Muscle of leg (tissue), 16 donors: ENCODE measurements at places on chromosomes 3 and 15. TPM values are rescaled to one million over a fixed set of nuclear protein-coding genes. Genes with fewer than 3 reads are reported as not detected.

DNA sequence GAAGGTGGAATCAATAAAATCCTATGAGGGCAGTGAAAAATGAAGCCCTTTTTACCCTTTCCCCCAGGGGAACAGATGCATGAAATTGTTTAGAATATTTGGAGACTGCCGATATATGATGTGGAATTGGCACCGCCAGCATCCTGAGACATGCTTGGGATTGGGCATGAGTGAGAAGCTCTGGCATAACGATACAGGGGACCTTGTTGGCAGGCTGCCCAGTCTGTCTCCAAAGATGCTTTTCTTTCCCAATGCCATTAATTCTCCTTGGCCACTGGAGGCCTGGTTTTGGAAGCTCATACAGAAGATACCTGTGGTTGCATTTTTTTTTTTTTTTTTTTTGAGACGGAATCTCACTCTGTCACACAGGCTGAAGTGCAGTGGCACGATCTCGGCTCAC is 800.6 kb upstream of the LMCD1 start:
- no peak for DNase-seq

DNA sequence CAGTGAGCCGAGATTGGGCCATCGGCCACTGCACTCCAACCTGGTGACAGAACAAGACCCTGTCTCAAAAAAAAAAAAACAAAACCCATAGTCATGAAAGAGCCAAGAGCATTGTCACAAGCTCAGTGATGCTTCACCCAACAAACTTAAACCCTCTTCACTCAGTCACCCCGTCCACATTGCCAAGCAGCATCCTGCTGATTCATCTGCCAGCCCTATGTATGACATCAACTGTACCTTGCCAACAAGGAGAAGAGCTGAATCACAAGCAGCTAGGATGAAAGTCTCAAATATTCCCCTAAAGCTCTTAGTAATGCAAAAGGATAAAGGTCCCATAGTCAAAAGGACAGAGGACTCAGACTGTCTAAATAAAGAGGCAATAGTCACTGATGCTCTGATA is 90.0 kb downstream of the ANO10 start:
- DNase-seq, result no peak

- no peak for DNase-seq
These were observed 119.9 kb upstream of the STT3B start for GRCh38 chr3:31412832-31413231.

GRCh38 chr3:194582196-194582905 is 50.9 kb downstream of the TMEM44 start:
- no peak for DNase-seq

DNA sequence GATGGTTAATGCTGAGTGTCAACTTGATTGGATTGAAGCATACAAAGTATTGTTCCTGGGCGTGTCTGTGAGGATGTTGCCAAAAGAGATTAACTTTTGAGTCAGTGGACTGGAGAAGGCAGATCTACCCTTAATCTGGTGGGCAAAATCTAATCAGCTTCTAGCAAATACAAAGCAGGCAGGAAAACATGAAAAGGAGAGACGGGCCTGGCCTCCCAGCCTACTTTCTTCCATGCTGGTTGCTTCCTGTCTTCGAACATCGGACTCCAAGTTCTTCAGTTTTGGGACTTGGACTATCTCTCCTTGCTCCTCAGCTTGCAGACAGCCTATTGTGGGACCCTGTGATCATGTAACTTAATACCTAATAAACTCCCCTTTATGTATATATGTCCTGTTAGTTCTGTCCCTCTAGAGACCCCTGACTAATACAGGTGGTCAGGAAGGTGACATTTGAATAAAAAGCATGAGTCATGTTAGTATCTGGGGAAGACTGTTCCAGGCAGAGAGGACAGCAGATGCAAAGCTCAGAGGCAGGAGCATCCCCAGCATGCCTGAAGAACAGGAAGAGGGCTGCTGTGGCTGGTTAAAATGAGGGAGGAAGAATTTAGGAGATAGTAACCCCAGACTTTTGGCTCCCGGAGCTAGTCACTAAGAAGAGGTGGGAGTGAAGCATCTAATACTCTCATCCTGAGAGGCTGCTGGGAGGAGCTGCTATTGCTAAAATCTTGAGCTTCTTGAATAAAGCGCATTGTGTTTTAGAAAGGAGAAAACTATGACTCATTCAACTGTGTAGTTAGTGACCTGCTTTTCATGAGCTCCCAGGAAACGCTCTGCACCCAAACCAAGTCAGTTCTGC is 207.4 kb upstream of the HES1 start:
- no peak for DNase-seq

DNA sequence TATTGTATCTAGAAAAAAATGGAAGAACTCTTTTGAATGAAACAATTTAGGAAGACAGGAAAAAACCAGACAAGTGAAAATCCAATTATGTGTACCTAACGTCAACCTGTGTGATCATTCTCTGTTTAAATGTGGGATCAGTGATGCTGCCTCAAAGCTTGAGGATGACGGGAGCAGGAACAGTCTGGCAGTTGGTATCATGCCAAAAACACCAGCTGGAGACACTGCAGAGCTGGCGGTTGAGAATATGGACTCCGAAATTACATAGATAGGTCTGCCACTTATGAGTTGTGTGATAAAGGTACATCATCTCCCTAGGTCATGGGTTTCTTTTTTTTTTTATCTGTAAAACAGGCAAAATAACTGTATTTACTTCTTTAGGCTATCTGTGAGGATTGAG is 480.5 kb downstream of the CNTN4 start:
- DNase-seq, result no peak

Gene SLCO2A1
- polyA plus RNA-seq, result 1.2 TPM
